NCI-H774 (cell line): ENCODE measurements at places on chromosomes 6 and 20.

GRCh38 chr20:41078329-41078728, 49.7 kb downstream of the TOP1 start:
- no peak for DNase-seq

GRCh38 chr6:109891924-109892323, 86.2 kb upstream of the GPR6 start:
- DNase-seq, result no peak

GRCh38 chr20:33822991-33823390, 11.8 kb downstream of the CHMP4B start:
- DNase-seq, result no peak

- no peak for DNase-seq
Observed at GRCh38 chr6:57313711-57314471, 3.5 kb upstream of the PRIM2 start.

DNA sequence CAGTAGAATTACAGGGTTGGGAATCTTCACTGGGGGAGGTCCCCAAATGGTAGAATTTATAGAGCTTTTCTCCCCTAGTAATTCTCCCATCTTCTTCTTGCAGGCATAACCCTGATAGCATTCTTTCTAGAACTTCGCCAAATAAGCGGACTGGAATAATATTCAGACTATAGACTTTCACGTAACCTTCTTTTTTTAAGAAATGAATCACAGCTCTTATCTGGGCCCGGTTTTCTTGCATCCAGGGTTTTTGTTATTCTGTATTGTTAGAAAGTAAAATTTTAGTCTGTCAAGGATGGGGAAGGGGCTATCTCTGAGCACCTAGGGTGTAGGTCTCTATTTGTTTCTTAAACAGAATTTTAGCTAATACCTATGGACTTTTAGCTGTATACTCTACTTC, 476.8 kb upstream of the CITED2 start:
- no peak for DNase-seq

- no peak for DNase-seq
Observed at GRCh38 chr6:140346428-140346827, 972.0 kb upstream of the CITED2 start.

GRCh38 chr6:9095729-9096128, 660.4 kb upstream of the SLC35B3 start:
- peak; percentile 59 for DNase-seq

DNA sequence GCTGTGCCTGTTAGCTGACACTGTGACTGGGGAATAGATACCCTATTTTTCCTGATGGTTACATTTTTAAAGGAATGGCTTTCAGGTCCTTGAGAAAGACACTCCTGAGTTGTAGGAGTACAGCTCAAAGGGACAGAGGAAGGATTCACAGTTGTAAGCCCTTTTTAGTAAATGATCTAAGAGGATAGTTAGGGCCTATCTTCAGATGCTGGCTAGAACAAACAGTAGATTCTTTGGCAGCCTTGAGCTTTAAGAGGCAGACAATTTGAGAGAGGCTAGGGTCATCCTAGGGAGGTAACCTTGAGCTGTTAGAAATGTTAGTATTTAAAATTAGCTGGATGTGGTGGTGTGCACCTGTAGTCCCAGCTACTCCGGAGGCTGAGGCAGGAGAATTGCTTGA, 111.5 kb downstream of the ZFAND3 start:
- DNase-seq, result no peak

DNA sequence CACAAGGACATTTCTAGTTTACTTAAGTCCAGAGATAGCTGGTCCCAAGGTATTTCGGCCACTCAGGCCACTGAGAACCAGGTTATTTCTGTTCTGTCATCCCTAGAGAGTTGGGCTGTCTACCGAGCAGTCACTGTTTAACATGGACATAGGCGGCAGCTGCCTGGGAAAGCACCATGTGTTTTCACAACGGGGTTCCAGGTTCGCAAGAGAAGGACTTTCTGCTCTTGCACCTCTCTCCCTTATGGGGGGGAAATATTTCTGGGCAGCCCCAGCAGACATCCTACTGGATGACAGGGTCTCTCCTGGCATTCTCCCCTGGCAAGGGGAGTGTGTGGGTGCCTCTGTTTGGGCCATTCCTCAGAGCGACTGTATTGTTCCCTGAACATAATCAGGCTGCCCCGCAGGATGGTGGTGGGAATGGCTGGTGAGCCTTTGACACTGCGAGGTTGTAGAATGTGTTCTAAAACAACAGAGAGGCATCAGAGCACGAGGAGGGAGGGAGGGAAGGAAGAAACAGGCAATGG, 64.4 kb upstream of the DUSP22 start:
- DNase-seq, result no peak
